ENCODE measurements at places on chromosomes 7 and 10.

DNA sequence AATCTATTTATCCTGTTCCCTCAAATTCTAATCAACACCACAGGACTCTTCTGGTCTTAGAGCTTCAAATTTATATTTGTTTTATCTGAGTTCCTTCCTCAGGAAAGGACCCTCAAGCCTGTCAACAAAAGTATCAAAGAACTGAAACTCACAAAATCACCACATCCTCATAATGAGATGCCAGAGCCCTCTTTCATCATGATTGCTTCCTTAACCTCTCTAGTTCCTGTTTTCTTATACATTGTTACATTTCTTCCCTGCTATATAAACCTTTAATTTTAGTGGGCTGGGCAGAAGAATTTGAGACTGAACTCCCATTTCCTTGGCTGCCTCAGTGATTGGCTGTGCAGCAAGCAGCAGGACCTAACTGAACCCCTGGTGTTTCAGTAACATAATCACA lies 189.7 kb downstream of the ZNF248 start:
- no peak for DNase-seq

DNA sequence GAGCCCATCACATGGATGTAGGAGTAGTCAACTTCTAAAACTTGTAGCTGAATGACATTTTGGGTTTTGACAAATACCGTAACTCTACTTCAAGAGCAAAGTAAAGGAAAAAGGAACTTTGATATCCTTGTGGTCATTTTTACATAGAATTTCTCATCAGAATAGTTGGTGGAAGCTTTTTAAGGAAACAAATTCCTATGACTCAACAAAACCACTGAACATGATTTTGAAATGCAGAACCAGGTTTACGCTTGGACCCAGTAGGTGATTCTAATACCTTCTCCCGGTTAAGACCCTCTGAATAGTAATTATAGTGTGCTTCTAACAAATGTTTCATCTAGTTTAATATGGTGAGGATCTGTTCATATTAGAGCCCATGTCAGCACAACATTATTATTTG lies 307.8 kb downstream of the GPR37 start:
- no peak for DNase-seq

GRCh38 chr10:52128056-52128683 lies 185.9 kb upstream of the DKK1 start:
- no peak for DNase-seq

DNA sequence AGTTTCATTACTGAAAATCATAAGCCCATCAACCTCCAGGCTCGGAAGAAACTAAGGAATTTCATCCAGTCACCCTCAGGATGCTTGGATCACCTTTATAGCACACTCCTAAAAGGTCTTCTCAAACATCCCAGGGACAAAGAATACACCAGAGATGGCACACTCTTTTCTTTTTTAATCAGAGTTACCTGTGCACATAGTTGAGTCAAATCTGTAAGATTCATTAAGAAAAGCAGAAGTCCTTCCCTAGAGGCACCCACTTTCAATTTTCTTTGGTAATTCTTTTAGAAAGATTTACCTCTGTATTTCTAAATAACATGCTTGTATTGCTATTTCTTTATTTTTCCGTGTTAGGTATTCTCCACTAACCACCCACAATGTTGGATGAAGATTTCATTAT lies 50.6 kb upstream of the IL6 start:
- DNase-seq: no peak

GRCh38 chr10:129865960-129866359 lies 98.1 kb downstream of the EBF3 start:
- no peak for DNase-seq

GRCh38 chr10:86347856-86348255 lies 18.7 kb downstream of the GRID1 start:
- DNase-seq: no peak

DNA sequence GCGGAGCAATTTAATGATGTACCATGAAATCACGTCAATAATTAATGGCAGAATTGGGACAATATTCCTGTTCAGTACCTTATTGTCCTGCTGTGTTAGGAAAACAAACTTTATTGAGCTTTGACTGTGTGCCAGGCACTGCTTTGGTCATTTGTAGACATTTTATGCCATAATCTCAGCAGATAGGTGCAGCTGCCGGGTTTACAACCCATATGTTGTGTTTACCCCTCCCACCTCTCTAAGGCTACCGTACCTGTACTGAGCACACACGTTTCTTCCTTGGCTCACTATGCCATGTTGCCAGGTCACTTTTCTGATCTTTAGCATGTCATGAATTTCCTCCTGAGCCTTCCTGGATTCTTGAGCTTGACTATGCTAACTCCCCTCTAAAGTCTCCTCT lies 422.2 kb downstream of the PHTF2 start:
- DNase-seq: no peak

DNA sequence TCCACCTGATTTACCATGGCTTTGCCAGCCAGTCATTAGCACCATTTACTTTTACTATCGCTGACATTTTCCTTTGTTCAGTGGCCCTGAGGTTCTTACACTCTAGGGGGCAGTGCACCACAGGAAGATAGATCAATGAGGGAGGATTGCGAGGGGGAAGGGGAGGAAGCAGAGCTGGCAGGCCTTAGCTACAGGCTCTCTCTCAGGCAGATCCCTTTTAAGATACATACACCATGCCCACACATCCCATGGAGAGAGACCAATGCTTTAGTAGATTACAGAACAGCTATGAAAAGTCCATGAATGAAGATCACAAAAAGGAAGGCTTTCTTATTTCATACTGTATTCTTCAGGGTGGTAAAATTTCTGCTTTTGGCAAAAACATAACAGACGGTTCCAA lies 47.4 kb downstream of the DENND11 start:
- peak; percentile 70 for DNase-seq

- DNase-seq: no peak
Measured at GRCh38 chr7:38367301-38367890, 94.0 kb upstream of the TARP start.

GRCh38 chr7:70316745-70317144 lies 718.5 kb downstream of the AUTS2 start:
- no peak for DNase-seq

DNA sequence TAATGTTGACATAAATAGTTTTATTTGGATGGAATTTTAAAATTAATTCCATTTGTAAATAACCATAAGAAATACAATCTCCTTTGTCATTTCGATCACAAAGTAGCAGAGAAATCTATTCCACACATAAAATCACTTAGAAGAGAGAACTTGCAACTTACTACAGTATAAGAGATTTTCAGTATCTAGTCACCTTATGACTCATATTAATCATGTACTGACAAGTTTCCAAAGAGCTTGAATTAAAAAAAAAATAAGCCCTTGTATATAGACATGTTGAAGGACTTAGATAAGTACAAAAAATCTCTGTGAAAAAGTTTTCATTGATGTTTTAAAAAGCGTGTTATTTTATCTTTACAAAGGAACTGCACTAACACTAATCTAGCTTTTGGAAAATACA lies 207.1 kb upstream of the ETV1 start:
- no peak for DNase-seq

DNA sequence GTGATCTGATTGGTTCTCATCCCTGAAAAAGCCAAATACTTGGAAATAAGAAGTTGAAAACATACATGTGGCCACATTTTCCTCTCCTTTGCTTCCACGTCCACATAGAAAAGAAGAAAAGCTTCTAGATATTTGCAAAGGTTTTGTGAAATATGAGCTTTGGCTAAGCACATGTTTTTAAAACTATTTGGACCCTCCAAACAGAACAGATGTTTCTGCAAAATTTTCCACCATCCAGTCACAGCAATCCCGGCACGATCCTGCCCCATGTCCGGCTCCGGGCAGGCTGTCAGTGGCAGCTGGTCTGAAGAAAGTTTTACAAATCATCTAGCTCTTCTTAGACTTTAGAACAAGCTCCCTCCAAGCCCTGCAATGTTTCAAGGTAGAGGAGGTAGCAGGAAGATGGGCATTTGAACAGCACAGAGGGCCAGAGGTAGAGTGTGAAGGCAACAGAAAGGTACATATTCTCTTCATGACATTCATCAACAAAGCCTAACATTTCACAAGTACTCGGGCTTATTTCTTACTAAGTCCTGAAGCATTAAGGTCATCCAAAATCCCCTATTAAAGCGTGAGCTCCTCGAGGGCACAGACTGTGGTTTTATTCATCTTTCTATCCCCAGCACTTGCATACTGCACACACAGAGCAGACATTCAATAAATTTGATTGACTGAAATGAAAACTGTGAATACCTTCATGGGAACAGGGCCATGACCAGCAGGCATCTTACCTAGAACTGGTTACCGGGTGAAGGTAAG lies 110.1 kb downstream of the JAZF1 start:
- peak; percentile 65 for DNase-seq

GRCh38 chr7:144818511-144818910 lies 17.3 kb downstream of the TPK1 start:
- no peak for DNase-seq

- no peak for DNase-seq
Measured at GRCh38 chr10:129969184-129969910, 5.3 kb upstream of the EBF3 start.

- no peak for DNase-seq
Measured at GRCh38 chr7:74542558-74543117, 88.9 kb downstream of the GTF2IRD1 start.

DNA sequence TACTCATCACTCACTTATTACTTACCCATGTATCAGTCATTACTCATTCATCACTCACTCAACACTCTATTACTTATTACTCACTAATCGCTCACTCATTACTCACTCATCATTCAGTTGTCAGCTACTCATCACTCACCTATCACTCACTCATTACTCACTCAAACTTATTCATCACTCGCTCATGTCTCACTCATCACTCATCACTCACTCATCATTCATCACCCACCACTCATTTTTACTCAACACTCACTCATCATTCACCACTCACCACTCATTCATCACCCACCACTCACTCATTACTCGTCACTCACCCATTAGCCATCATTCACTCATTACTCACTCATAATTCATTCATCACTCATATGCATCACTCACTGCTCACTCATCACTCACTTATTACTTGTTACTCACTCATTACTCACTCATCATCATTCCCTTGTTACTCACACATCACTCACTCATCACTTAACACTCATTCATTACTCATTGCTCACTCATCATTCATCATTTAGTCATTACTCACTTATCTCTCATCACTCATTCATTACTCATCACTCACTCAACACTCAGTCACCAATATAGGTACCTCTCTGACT lies 237.9 kb downstream of the ADARB2 start:
- no peak for DNase-seq

- peak; percentile 11 for DNase-seq
Measured at GRCh38 chr10:100934084-100934659, 21.4 kb downstream of the SLF2 start.

- no peak for DNase-seq
Measured at GRCh38 chr10:70592746-70593512, 9.6 kb downstream of the PRF1 start.

DNA sequence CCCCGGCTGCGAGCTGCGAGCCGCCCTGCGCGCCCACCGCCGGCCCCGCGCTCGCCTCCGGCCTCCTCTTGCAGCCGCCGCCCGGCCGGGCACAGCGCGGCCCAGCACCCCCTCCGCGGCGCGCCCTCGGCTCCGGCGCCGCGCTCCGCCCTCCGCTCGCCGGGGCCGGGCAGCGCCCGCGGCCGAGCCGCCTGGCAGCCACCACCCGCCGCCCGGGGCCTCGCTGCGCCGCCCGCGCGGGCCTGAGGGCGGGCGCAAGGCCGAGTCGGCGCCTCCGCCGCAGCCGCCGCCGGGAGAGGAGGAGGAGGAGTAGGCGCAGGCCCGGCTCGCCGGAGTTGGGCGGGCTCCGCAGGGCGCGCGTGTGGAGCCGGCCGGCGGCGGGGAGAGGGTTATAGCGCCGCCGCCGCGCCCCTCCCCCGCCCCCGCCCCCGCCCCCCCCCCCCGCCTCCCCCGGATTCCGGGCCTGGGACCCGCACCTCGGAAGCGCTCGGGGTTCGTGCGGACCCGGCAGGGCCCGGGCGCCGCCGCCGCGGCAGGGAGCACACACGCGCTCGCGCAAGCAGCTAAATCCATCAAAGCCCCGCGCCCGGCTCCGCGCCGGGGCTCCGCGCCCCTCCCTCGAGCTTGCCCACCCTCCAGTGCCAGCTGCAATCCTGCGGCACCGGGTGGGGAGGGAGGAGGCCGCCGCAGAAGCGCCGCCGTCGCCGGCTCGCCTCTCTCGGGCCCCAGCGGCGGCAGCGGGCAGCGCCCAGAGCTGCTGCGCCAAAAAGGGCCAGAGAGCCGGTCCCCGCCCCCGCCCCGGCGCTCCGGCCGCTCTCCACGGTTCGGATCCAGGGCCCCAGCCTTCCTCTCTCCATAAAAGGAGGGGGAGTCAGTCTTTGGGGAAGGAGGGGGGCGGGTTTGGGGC lies at the start of gene PDGFA:
Gene PDGFA (minus strand): TSS at position 363 of the 907 bp plus-strand sequence. CDS start 845 bp downstream, outside the sequence.
- DNase-seq: peak; percentile 82

GRCh38 chr7:158166386-158167340 lies 421.0 kb downstream of the PTPRN2 start:
- no peak for DNase-seq

- no peak for DNase-seq
Measured at GRCh38 chr7:102416406-102416805, 17.0 kb upstream of the ORAI2 start.

GRCh38 chr7:41002741-41003610 lies 699.9 kb downstream of the INHBA start:
- DNase-seq: no peak

DNA sequence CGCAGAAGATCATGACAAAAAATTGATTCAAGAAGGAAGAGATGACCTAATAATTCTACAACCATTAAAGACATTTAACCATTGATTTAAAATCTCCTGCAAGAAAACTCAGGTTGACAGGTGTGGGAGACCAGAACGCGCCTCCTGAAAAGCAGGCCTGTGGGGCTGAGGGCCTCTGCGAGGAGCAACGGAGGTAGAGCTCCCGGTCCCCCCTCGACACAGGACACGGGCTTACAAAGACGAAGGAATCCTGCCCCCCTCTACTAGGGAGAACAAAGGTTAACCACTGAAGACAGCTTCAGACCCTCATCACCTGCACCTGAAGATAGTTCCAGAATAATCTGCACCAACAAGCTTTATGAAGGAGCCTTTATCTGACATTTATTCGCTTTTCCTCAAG lies 55.9 kb upstream of the INPP5A start:
- DNase-seq: no peak

DNA sequence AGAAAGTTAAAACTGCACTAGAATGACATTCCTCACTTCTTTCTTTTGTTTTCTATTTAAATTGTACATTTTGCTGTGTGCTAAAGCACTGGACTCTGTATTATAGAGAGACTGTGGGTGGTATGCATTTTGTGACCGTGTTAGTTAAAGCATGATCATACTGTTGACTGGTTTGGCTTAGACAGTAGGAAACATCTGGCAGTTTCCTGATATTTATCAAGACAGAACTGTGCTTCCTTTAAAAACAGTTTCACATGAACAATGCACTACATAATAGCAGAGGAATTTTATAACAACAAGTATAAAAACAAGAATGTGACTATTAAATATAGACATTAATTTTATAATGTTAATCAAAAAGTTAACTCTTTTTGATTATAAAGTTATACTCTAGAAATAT lies 23.1 kb downstream of the GNG11 start:
- DNase-seq: peak; percentile 33

All from AG20443 (cell line).